A673 (cell line): ENCODE measurements at places on chromosomes 3 and 15. TPM values are rescaled to one million over a fixed set of nuclear protein-coding genes. Genes with fewer than 3 reads are reported as not detected.

DNA sequence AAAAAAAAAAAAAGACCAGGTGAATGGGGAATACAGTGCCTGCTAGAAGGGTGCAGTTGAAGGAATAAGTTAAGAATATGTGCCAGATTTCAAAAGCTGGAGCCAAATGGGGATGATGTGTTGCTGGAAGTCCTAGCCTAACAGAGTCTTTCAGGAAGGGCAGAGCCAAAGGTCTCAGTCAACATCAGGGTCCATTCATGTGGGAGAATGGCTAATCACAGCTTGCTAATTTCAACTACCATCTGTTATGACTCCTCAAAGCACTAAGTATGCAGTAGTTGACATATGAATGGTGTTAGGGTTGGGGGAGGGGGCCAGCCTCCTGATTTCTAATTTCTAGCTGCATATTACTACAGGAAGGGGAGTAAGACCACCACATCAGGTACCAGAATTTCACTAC is 4.4 kb downstream of the ZBTB38 start:
- DNase-seq: no peak

- DNase-seq: no peak
Measured at GRCh38 chr3:174431717-174432116, 427.4 kb upstream of the NAALADL2 start.

- DNase-seq: peak; percentile 22
Measured at GRCh38 chr3:23644676-23645075, 161.1 kb upstream of the UBE2E1 start.

DNA sequence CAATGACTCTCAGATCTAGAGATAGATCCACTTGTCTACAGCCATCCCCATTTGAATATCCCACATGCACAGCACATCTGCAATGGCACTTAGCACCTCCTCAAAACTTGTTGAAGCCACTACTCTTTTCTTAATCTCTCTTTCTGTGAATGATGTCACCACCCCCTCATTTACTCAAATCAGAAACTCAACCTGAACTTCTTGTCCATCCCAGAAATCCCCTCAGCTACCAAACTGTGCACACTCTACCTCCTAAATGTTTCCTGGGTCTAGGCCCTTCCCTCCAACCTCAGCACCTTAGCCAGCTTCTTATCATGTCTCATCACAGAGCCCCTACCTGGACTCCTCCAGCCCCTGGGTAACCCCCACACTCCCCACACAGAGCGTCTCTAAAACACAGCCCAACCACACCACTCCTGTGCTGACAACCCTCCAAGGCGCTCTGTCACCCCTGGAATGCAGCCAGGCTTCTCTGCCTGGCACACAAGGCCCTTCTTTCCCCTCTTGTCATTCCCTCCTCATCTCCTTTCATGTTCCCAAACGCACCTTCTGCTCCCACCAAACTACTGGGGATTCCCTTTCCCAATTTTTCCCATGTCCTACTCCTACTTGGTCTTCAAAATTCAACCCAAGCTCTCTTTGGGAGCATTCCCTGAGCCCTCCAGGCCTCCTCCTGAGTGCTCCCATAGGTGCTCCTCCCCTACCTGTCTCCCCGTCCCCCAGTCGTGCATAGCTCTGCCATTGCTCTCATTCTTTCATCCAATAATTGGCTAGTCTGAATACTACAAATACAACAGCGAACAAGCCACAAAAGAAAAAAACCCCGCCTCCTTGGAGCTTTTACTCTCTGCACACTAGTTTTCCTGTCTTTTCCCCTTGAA is 39.8 kb upstream of the ZBTB38 start:
- DNase-seq: no peak

The AKAP13 gene
- 53.3 and 54.5 TPM in 2 replicates for total RNA-seq

The CCRL2 gene
- total RNA-seq: not detected in 2 replicates
